ENCODE measurements at places on chromosomes 6 and 20. TPM values are rescaled to one million over a fixed set of nuclear protein-coding genes. Genes with fewer than 3 reads are reported as not detected.

- peaks cover 4% of the 10 kb centered on the region for H3K4me1 ChIP-seq
- H3K27me3 ChIP-seq, result no peaks in the 10 kb centered on the region
- no peak for DNase-seq
- no peak overlapping the region for H3K27ac ChIP-seq
- peaks cover 4% of the 10 kb centered on the region for H3K36me3 ChIP-seq
- no peak overlapping the region for H3K4me3 ChIP-seq
Observed at GRCh38 chr20:46083101-46083500, 6.7 kb downstream of the NCOA5 start.

GRCh38 chr6:151109869-151110575 lies 129.7 kb upstream of the AKAP12 start:
- no peaks in the 10 kb centered on the region for H3K4me1 ChIP-seq
- H3K36me3 ChIP-seq, result no peaks in the 10 kb centered on the region
- H3K27me3 ChIP-seq, result no peaks in the 10 kb centered on the region
- no peak overlapping the region for H3K4me3 ChIP-seq

DNA sequence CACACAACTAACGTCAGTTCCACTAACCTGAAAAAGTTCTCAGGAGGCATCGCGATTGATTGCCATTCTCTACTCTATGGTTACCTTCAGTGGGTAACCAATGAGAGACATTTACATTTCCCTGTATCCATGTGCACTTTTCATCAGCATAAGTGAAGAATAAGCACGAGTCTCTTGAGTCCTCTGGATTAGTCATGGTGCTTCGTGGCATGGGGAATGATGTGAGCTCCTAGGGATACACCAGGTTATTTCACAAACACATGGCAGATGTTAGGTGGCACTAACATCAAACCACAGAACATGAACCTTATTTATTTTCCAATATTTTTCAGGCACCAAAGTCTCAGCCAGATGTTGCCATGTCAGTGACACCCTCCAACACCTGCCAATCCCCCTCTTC lies 64.0 kb downstream of the FYN start:
- no peaks in the 10 kb centered on the region for H3K36me3 ChIP-seq
- H3K27ac ChIP-seq, result no peak overlapping the region
- H3K4me1 ChIP-seq, result no peaks in the 10 kb centered on the region
- no peak for DNase-seq

GRCh38 chr20:35006009-35006408 lies 50.3 kb downstream of the MYH7B start:
- DNase-seq, result peak; percentile 59
- no peaks in the 10 kb centered on the region for H3K4me1 ChIP-seq
- H3K27me3 ChIP-seq, result no peaks in the 10 kb centered on the region
- H3K27ac ChIP-seq, result no peak overlapping the region
- no peaks in the 10 kb centered on the region for H3K36me3 ChIP-seq

GRCh38 chr6:123352279-123352678 lies 284.5 kb downstream of the TRDN start:
- DNase-seq, result no peak
- no peaks in the 10 kb centered on the region for H3K27me3 ChIP-seq
- no peaks in the 10 kb centered on the region for H3K36me3 ChIP-seq
- no peak overlapping the region for H3K4me3 ChIP-seq
- H3K27ac ChIP-seq, result no peak overlapping the region

DNA sequence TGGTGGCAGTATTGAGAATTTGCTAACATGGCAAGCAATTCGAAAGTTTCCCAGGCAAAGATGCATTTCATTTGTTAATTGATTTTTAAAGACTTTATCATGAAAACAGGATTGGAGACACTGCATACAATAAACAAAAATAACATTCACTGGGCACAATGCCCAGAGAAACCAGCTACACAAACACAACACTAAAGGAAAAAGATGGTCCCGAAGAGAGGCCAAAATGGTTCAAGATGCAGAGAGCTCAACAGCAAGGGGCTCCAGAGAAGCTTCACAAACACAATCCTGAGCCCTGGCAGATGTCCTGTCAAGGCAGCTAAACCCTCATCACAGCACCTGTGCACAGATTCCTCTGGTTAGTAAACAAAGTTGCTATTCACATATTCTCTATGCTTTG lies 79.3 kb downstream of the INSM1 start:
- H3K4me3 ChIP-seq, result no peak overlapping the region
- H3K27ac ChIP-seq, result no peak overlapping the region
- no peaks in the 10 kb centered on the region for H3K36me3 ChIP-seq

- no peaks in the 10 kb centered on the region for H3K4me1 ChIP-seq
- no peaks in the 10 kb centered on the region for H3K36me3 ChIP-seq
- DNase-seq, result no peak
Observed at GRCh38 chr6:44696686-44697085, 309.2 kb downstream of the CDC5L start.

- peaks cover 1% of the 10 kb centered on the region for H3K27me3 ChIP-seq
- no peak overlapping the region for H3K27ac ChIP-seq
- no peak for DNase-seq
- no peak overlapping the region for H3K4me3 ChIP-seq
Observed at GRCh38 chr6:132683543-132683942, 24.6 kb upstream of the TAAR1 start.

DNA sequence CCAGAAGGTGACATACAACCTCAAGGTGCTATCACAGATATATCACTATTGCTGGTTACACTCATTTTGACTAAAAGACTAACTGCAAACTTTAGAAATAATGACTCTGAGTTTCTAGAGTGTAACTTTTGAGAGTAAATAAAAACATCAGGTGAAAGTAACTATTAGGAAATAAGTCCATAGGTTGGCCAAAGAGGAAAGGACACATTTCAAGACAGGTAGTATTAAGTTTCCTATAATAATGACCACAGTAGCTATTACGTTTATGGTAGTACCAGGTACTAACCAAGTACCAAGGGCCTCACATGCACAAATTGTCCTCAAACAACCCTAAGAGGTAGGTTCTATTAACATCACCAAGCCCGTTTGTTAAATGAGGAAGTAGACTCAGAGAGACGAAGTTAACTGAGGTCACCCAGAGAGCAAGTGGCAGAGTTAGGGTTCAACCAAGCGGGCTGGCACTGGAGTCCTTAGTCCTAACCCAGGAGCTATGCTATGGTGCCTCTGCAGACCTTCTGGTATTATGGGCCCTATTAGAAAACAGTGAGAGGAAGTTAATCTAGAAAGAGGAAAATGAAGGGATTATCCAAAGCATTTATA lies 36.8 kb downstream of the HEBP2 start:
- no peak for DNase-seq
- no peak overlapping the region for H3K27ac ChIP-seq
- no peaks in the 10 kb centered on the region for H3K4me1 ChIP-seq
- H3K27me3 ChIP-seq, result no peaks in the 10 kb centered on the region

DNA sequence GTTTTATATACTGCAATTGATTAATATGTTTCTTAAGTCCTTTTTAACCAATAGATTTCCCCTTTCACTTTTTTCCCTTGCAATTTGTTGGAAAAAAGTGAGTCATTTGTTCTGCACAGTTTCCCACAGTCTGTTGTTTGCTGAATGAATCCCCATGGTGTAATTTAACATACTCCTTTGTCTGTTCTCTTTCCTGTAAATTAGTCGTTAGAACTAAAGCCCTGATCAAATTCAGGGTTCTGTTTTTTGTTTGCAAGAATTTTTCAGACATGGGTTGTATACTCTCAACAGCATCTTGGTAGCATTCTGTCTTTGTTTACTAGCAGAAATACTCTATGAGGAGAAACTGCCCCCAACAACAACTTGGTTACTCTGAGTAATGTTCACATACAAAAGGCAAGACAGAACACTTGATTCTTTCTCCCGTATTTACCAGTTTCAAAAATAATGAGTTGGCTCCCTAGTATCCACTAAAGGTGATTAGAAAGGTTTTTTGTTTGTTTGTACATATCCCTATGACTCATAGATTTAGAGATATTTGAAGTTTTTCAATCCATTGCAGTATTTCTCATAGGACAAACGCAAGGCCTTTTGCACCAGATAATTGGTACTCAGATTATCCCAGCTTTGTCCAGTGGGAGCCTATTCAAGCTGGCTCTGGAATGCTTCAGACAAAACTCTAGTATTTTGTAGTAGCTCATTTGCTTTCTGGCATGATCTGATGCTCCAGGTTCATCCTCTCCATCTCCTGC lies 16.5 kb downstream of the BLOC1S5 start:
- no peak overlapping the region for H3K27ac ChIP-seq
- H3K36me3 ChIP-seq, result no peaks in the 10 kb centered on the region
- no peak overlapping the region for H3K4me3 ChIP-seq
- DNase-seq, result no peak
- H3K4me1 ChIP-seq, result no peaks in the 10 kb centered on the region
- no peaks in the 10 kb centered on the region for H3K27me3 ChIP-seq

DNA sequence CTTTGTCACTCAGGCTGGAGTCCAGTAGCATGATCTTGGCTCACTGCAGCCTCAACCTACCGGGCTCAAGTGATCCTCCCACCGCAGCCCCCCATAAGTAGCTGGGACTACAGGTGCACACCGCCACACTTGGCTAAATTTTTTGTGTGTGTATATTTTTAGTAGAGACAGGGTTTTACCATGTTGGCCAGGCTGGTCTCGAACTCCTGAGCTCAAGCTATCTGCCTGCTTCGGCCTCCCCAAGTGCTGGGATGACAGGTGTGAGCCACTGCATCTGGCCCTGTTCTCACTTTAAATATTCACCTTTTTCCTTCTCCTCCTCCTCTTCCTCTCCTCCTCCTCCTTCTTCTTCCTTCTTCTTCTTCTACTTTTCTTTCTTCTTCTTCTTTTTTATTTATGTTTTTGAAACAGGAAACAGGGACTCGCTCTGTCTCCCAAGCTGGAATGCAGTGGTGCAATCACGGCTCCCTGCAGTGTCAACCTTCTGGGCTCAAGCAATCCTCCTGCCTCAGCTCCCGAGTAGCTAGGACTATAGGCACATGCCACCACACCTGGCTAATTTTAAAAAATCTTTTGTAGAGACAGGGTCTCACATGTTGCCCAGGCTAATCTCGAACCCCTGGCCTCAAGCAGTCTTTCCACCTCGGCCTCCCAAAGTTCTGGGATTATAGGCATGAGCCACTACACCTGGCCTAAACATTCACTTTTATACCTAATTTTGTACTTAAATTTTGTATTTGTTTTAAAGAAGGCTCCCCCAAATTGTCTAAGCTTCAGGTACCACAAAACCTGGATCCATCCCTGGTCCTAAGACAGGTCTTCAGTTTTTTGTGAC lies 47.2 kb upstream of the NCOA3 start:
- H3K4me3 ChIP-seq, result no peak overlapping the region
- no peak overlapping the region for H3K27ac ChIP-seq
- no peak for DNase-seq
- H3K36me3 ChIP-seq, result no peaks in the 10 kb centered on the region

- no peak overlapping the region for H3K27ac ChIP-seq
- no peaks in the 10 kb centered on the region for H3K36me3 ChIP-seq
- no peaks in the 10 kb centered on the region for H3K27me3 ChIP-seq
- no peaks in the 10 kb centered on the region for H3K4me1 ChIP-seq
- H3K4me3 ChIP-seq, result no peak overlapping the region
Observed at GRCh38 chr6:10276106-10276505, 138.8 kb downstream of the TFAP2A start.

DNA sequence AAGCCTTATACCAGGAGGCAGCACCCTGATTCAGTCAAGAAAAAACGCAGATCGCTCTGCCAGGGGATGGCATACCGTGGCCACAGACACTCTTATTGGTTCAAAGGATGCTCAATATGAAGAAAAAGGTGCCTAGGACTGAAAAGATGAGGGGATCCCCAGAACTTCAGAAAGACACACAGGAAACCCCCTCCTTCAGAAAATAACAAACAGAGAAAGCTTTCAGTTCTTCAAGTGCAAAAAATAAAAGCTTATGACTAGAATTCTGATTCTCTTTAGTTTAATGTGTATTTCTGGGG lies 17.7 kb upstream of the MYB start:
- H3K4me3 ChIP-seq, result no peak overlapping the region
- H3K4me1 ChIP-seq, result peaks cover 1% of the 10 kb centered on the region
- no peaks in the 10 kb centered on the region for H3K36me3 ChIP-seq
- no peak overlapping the region for H3K27ac ChIP-seq

DNA sequence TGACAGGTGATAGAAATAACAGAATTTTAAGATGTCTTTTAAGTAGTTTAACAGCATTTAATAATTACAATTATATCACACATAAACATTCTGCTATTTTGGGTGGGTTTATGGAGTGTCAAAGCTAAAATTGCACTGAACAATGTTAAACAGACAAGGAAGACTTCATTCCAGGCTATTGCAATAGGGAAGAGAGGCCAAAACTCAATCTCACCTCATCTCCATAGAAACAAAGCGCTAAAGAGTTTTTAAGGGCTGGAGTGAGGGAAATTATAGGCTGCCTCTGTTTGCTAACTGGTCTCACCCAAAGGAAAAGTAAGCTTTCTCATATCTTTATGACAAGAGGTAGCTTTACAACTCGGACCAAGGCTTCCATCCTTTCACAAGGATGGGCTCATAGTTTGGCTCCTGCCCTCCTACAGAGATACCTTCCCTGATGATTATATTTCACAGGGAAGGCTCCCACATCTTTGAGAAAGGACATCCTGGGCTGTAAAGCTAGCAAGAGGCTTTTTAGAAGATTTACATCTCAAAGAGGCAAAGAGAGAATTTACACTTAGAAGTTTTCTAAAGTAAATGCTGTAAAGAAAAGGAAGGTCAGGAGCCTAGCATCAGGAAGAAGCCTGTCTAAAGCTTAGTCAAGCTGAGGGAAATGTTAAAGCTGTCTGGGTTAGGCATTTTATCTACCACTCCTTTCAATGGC lies 350.2 kb upstream of the IMPG1 start:
- H3K4me3 ChIP-seq, result no peak overlapping the region
- H3K36me3 ChIP-seq, result no peaks in the 10 kb centered on the region
- no peaks in the 10 kb centered on the region for H3K27me3 ChIP-seq
- DNase-seq, result no peak

GRCh38 chr6:108132863-108133262 lies 33.0 kb upstream of the NR2E1 start:
- no peaks in the 10 kb centered on the region for H3K36me3 ChIP-seq
- no peak overlapping the region for H3K27ac ChIP-seq
- H3K4me3 ChIP-seq, result no peak overlapping the region
- no peaks in the 10 kb centered on the region for H3K4me1 ChIP-seq
- no peak for DNase-seq

DNA sequence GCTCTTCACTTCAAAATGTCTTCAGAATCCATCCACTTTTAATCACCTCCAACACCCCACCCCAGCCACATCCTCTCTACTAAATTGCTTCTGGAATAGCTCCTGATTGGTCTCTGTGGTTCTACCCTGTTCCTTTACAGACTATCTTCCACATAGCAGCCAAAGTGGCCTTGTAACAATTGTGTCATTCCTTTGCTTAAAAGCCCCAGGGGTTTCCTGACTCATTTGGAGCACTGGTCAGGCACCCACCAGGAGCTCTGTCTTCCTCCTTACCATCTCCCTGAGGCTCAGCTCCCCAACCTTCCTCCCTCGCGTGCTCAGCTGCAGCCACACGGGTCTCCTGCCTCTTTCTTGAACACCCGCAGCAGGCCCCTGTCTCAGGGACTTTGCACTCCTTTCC lies 126.8 kb downstream of the HIVEP1 start:
- no peak for DNase-seq
- no peak overlapping the region for H3K4me3 ChIP-seq
- H3K4me1 ChIP-seq, result no peaks in the 10 kb centered on the region
- no peaks in the 10 kb centered on the region for H3K36me3 ChIP-seq

- H3K4me3 ChIP-seq, result no peak overlapping the region
- DNase-seq, result no peak
- no peaks in the 10 kb centered on the region for H3K4me1 ChIP-seq
- no peaks in the 10 kb centered on the region for H3K36me3 ChIP-seq
- no peak overlapping the region for H3K27ac ChIP-seq
Observed at GRCh38 chr6:84877515-84878210, 113.3 kb upstream of the TBX18 start.

ASIP gene
- not detected for polyA plus RNA-seq

LMBRD1 gene
- 41.5 TPM for polyA plus RNA-seq

LY6G6D gene
- polyA plus RNA-seq, result not detected

SYNGAP1 gene
- 16.4 TPM for polyA plus RNA-seq

JAG1 gene
- 166 TPM for polyA plus RNA-seq

BPIFB2 gene
- polyA plus RNA-seq, result not detected

OXT gene
- polyA plus RNA-seq, result 6.3 TPM
